LNCaP clone FGC (cell line): ENCODE measurements at places on chromosomes 4 and X.
A peak's percentile ranks its signal among the peaks of the same experiment; 100 is the strongest.

DNA sequence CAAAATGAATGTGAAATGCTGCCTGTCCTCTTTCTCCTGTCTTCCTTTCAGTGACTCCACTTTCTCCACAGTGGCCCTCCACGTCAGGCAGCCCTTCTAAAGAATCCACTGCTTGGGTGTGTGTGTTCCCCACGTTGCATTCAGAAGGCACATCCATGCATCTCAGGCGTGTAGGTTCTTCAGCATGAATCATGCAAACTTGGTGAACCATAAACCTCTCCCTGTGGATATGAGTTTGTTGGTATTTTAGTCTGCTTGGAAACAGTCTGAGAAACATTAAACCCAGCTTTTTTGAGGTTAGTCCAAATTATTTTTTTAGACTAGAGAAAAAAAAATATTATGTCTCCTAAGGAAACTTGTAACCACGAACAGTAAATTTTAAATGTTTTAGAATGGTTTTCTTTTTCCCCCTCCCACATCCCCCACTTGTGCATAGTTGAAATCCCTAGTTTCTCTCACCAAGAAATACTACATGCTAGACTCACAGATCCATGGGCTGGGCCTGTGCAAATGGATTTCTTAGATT, 251.6 kb downstream of the CBR4 start:
- DNase-seq, result no peak

- no peak for DNase-seq
Observed at GRCh38 chr4:41758884-41759283, 10.4 kb upstream of the PHOX2B start.

GRCh38 chr4:2048831-2049230, 10.3 kb upstream of the NAT8L start:
- DNase-seq, result no peak

DNA sequence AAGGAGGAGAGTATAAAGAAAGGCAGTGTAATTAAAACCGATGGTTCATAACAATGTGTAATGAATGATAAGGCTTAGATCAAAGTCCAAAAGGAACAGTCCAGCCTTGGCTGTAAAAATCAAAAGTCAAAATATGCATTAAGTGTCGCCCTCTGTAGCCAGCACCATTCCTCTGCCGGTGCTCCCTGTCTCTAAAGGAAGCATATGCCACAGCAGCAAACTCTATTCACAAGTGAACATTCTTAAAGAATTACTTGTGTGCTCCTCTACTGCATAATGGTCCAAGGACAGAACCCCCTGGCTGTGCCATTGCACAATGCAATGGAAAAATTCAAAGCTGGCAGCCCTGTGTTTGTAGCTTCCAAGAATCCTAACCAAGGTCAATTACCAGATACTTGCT, 16.3 kb upstream of the MBNL3 start:
- DNase-seq, result no peak

DNA sequence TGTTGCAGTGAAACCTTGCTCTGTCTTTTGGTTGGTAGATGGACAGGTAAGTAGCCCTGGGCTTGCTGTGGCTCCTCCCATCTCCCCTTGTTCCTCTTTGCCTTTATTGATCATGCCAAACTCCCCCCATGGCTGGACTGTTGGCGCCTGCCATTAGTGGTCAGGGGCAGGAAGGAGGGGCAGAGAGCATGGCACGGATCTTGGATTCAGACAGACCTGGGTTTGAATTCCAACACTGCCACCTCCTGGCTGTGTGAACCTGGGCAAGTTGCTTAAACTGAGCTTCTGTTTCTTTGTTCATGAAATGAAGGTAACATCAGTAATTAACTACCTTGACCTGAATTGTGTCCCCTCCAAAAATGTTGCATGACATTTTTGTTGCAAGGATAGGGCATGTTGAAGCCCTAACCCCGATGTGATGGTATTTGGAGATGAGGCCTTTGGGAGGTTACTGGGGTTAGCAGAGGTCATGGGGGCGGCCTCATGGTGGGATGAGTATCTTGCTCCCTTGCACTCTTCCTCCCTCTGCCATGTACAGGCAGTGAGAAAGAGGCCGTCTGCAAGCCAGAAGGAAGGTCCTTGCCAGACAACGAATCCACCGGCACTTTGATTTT, 6.0 kb downstream of the SLC2A9 start:
- DNase-seq, result peak; percentile 35

GRCh38 chr4:126603825-126604224, 1028.9 kb upstream of the INTU start:
- no peak for DNase-seq

DNA sequence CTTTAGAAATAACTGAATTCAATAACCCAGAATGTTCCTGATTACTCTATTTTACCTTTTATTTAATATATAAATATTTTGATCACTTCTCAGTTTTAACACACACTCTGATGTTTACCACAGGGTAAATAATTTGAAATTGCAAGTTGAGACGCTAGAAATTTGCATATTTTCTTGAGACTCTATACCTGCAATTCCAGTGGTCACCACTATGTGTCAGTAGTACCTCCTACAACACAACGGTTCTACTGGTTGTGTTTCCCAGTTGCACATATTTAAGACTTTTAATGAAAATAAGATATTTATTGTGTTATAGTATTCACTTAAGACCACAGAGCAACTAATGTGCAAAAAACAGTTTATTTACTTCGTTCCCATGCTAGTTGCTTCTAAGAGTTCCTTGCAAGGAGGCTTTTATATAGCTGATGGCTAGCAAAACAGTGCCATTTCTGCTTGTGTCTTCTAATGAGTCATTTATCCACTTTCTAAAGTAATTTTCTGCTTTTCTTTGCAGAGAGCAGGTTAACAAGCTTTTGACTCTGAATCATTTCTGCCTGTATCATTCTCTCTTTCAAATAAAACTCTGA, 98.9 kb upstream of the PDLIM3 start:
- DNase-seq, result no peak

DNA sequence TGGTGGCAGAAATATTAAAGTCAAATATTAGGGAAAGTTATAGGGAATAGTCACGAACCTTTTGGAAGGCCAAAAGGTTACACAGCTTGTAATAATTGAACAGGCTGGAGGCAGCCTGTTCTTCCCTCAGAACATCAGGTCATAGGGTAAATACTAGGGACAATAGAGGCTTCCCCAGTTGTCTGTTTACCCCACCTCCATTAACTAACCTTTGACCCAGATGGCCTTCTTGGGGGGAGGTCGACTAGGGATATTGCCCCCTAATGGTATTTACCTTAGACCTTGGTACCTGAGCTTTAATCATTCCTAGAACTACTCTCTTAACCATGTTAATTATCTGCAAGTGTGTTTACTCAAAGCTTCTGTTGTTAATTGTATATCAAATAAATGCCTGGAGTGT, 26.0 kb downstream of the C4orf17 start:
- no peak for DNase-seq

DNA sequence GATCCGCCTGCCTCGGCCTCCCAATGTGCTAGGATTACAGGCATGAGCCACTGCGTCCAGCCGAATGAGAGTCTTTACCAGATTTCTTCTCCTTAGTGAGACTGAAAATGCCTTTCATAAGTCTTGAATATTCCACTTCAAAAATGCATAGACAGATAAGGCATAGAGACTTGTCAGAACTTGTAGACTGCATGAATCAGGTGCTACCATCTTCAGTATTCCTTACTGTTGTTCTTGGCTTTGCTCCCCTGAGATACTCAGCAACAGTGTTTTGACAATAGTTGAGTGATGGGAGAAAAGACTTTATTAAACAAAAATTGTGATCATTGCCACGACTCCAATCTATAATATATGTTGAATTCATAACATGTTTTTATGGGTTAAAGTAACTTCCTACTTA, 11.0 kb downstream of the TKTL2 start:
- DNase-seq, result no peak

DNA sequence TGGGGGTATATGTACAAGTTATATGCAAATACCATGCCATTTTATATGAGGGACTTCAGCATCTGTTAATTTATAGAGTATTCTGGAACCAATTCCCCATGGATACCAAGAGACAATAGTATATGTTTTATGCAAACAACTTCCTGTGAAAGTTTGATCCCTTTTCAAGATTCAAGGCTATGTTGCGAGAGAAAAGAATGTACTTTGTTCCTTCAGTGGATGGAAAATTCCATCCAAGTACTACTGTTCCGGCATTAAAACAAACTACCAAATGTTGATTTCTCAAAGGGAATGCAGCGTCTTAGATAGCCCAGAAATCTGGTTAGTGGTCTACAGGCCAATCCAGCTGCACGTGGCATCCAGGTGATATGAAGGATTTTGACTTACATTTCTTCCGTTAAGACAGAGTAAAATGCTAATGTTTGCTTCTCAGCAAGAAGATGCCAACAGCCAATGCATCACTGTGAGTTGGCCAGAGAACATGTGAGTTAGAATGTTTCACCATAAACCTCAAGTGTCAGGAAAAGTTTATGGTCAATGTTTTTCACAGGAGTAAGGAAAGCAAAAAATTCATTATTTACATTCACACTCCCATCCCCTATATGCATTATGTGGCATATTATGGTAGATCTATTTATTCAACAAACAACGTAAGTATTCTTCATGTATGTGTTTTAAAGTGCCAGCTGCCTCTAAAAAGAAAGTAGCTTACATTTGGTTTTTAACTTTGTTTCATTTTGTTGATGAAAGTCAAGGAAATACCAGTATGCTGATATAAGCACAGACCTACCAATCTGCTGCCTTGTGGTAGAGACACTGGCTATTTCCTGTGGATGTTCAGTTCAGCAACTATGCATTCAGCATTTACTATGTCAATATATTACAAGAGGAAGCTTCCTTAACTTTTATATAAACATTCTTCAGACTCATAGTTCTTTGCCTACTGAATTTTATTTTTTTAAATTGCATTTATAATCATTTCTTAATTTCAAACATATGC, 44.4 kb downstream of the METTL14 start:
- DNase-seq, result no peak

- no peak for DNase-seq
Observed at GRCh38 chrX:1212532-1212931, at the start of gene CRLF2. TSS of gene CRLF2 (minus strand) at chrX:1212649. CDS start at chrX:1212634, 15 bp downstream.

- no peak for DNase-seq
Observed at GRCh38 chr4:24659241-24659961, 75.0 kb upstream of the DHX15 start.

DNA sequence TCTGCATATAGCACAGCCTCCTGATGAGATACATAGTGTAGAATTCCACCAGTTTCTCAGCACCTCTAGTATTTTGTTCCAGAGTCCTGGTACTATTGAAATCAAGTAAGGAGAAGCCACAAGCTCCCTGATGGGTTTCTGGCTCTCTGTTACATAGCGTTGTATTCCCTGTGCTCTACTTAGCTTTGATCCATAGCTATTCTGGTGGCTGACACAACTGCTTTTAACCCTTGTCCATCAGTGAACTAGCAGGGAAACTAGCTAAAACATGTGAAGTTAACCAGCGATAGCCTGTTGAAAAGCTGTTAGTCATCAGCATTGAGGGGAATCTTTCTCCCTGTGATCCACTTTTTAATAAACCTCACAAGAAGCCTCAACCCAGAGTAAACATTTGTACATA, 26.9 kb downstream of the NIPAL1 start:
- no peak for DNase-seq

- no peak for DNase-seq
Observed at GRCh38 chrX:37800717-37801116, 20.9 kb downstream of the CYBB start.

- DNase-seq, result no peak
Observed at GRCh38 chrX:12919051-12919450, 12.6 kb downstream of the TLR8 start.

GRCh38 chr4:154564311-154564710, 1.5 kb downstream of the FGB start:
- DNase-seq, result no peak

GRCh38 chr4:67879486-67879885, 4.3 kb downstream of the TMPRSS11D start:
- DNase-seq, result no peak
